IMR-90 (cell line): ENCODE measurements at places on chromosomes 3 and 15. TPM values are rescaled to one million over a fixed set of nuclear protein-coding genes. Genes with fewer than 3 reads are reported as not detected.

Gene BCL2A1
- total RNA-seq = 2.5 and 4.5 TPM in 2 replicates

DNA sequence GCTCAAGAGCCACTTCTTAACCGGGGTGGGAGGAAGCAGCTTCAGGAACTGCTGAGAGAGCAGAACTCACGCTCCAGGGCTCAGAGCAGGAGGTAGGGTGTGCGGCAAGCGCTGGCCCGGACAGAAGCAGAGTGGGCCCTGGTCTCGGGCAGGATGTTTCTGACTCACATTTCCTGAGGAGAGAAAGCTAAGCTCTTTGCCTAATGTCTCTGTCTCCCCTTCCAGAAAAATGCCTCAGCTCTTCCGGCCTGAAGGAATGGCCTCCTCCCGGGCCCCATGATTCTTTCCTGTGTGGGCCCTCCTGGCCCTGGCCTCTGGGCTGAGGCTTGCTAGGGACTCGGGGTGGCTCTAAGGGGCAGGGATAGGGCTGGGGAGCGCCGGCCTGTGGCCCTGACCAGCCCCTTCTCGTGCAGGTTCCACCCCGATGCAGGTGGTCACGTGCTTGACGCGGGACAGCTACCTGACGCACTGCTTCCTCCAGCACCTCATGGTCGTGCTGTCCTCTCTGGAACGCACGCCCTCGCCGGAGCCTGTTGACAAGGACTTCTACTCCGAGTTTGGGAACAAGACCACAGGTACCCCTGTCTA is 4.1 kb upstream of the STAB1 start:
- peaks cover 71% of the 10 kb centered on the region for H3K36me3 ChIP-seq
- no peak overlapping the region for H3K27ac ChIP-seq
- peaks cover 4% of the 10 kb centered on the region; the same call in 1 of the 2 replicates for H3K4me1 ChIP-seq
- peak; percentile 31 for DNase-seq

- no peak overlapping the region for H3K4me3 ChIP-seq
- H3K4me1 ChIP-seq = 0 out of 2 replicates have a peak, but pooled peaks cover 1% of the 10 kb centered on the region
- H3K27me3 ChIP-seq = peaks cover 1% of the 10 kb centered on the region; the same call in 1 of the 2 replicates
- no peak overlapping the region for H3K27ac ChIP-seq
- peak; percentile 91 for DNase-seq
Measured at GRCh38 chr3:153029350-153029749, 132.7 kb upstream of the RAP2B start.

DNA sequence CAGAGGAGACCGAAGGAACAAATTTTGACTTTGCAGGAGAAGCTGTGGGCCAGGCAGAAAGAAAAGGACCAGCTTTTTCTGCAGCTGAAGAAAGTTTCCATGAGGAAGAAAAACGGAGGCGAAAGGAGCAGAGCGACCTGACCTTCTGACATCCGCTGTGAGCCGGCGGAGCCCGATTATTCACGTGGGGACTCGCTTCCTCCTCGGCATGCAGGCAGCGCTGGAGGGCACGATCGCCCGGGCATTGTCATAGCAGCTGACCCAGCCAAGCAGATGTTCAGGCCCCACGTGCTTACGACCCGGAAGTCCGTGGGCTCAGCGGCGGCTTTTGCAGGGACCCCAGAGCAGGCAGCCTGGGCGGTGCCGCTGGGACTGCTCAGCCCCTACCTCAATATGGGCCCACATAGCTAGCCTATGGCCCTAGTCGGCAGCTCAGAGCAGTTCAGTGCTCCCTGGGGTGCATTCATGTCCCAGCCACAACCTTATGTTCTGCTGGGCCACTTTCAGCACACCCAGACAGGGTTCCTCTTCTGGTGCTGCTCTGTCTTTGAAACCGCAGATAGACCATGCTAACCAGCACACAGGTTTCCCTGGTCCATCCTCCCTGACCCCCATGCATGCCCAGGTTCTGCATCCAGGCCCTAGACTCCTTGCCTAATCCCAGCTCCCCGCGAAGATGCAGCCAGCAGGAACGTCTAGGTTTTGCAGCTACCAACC is 10.5 kb upstream of the EIF4A2 start:
- H3K4me3 ChIP-seq = no peak overlapping the region
- peaks cover 1% of the 10 kb centered on the region; the same call in 1 of the 2 replicates for H3K27me3 ChIP-seq
- DNase-seq = no peak
- no peak overlapping the region for H3K27ac ChIP-seq
- H3K36me3 ChIP-seq = no peaks in the 10 kb centered on the region

DNA sequence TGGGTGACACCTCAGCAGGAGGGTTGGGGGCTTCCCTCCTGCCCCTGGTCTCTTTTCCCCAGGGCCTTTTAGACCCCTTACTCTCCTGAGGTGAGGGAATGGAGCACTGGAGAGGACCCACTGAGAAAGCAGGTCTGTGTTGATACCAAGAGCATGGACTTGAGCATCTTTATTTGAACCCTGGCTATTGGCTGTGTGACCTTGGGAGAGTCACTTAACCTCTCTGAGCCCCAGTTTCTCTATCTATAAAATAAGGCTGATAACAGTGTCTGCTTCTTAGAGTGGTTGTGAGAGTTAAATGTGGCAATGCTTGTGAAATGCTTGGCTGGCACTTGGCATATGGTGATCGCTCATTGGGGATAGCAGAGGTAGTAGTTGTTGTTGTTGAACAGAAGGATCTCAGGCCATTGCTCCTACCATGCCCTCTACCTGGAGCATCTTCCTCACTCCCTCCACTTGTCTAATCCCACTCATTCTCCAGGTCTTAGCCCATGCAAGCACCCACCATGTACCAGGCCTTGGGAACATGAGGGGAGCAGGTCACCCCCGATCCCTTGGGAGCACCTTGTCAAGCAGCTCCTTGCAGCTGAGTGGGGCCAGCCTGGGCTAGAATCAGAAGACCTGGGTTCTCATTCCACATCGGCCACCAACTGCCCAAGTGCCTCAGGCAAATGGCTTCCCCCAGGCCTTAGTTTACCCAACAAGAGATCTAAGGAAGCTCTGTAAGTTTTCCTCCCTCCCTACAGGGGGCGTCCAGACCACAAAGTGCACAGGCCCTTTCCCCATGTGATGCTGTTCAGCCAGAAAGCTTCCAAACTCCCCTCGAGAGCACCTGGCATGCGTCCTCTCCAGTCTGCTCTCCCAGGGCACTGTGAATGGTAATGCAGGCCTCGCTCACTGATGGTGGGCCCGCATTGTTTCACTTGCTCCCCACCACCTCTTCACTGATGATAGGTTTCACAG is 96.7 kb downstream of the LSM3 start:
- no peaks in the 10 kb centered on the region for H3K36me3 ChIP-seq
- no peaks in the 10 kb centered on the region; the same call in 1 of the 2 replicates for H3K4me1 ChIP-seq
- H3K27ac ChIP-seq = no peak overlapping the region
- DNase-seq = no peak
- no peak overlapping the region for H3K4me3 ChIP-seq

GRCh38 chr3:65313666-65314065 is 625.9 kb upstream of the ADAMTS9 start:
- no peak overlapping the region for H3K27ac ChIP-seq
- DNase-seq = no peak
- no peak overlapping the region for H3K4me3 ChIP-seq

DNA sequence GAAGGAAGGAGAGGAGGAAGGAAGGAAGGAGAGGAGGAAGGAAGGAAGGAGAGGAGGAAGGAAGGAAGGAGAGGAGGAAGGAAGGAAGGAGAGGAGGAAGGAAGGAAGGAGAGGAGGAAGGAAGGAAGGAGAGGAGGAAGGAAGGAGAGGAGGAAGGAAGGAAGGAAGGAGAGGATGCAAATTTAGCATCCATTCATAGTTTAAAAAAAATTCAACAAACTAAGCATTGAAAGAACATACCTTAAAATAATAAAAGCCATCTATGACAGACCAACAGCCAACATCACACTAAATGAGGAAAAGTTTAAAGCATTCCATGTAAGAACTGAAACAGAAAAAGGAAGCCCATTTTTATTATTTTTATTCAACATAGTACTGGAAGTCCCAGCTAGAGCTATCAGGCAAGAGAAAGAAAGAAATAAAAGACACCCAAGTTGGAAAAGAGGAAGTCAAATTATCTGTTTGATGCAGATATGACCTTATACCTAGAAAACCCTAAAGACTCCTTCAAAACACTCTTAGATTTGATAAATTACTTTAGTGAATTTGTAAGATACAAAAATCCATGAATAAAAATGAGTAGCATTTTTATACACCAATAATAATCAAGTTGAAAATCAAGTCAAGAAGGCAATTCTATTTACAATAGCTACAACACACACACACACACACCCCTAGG is 52.2 kb upstream of the FXR1 start:
- DNase-seq = no peak
- no peaks in the 10 kb centered on the region for H3K36me3 ChIP-seq
- H3K4me1 ChIP-seq = no peaks in the 10 kb centered on the region
- no peak overlapping the region for H3K27ac ChIP-seq

DNA sequence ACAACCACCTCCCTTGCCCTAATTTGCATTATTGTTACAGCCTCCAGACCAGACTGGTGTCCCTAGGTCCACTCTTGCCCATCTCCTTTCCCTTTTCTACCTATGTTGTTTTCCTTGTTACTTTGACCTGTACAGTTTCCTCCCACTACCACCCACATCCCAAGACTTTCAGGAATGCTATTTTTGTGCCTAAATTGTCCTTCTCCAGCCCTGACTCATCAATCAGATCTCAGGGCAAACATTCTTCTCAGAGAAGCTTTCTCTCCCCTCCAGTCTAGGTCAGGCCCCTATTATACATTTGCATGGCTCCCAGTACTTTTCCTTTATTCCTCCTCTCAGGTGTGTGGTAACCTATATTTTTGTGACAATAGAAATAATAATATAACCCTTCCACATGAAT is 241.5 kb downstream of the IGSF11 start:
- DNase-seq = no peak
- H3K27me3 ChIP-seq = no peaks in the 10 kb centered on the region
- no peaks in the 10 kb centered on the region for H3K36me3 ChIP-seq
- H3K4me1 ChIP-seq = no peaks in the 10 kb centered on the region
